ENCODE measurements at places on chromosomes 1 and 21. TPM values are rescaled to one million over a fixed set of nuclear protein-coding genes. Genes with fewer than 3 reads are reported as not detected.
A peak's percentile ranks its signal among the peaks of the same experiment; 100 is the strongest.

OR6K3 gene
- total RNA-seq = not detected

- H3K4me3 ChIP-seq = no peak overlapping the region
- DNase-seq = no peak
- no peaks in the 10 kb centered on the region for H3K4me1 ChIP-seq
- no peaks in the 10 kb centered on the region for H3K36me3 ChIP-seq
- no peak overlapping the region for H3K27ac ChIP-seq
- no peaks in the 10 kb centered on the region for H3K27me3 ChIP-seq
These were observed 157.2 kb upstream of the TMEM51 start for GRCh38 chr1:14996133-14997050.

DNA sequence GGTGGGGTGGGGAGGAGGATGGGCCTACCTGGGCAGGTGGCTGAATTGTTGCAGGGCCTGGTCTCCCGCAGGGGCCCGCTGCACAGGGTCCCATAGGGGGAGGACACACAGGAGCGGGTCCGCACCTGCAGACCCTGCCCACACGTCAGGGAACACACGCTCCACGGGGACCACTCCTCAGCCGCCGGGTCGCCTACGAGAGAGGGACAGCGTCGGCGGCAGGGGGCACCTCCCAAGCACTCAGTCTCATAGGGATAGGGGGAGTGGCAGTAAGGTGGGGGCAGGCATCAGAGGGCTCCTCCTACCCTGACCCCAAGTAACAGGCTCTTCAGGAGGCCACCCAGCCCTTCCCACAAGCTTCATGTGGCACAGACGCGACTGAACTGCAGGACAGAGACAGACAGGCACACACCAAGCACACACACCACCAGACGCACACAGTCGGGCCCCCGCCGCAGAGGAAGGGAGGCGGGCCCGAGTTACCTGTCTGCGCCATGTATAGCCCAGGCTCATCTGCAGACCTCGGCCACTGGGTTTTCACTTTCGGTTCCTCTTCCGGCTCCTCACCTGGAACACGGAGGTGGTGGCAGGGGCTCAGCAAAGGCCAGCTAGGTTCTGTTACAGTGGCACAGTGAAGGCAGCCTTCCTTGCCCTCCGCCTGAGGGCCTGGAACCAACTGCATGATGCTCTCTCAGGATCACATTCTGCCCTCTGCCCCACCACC, 19.8 kb downstream of the ADGRB2 start:
- H3K4me3 ChIP-seq = no peak overlapping the region
- no peak overlapping the region for H3K27ac ChIP-seq
- peaks cover 18% of the 10 kb centered on the region for H3K4me1 ChIP-seq
- H3K27me3 ChIP-seq = no peaks in the 10 kb centered on the region
- no peak for DNase-seq

- H3K4me3 ChIP-seq = no peak overlapping the region
- H3K36me3 ChIP-seq = no peaks in the 10 kb centered on the region
- peaks cover under 1% of the 10 kb centered on the region for H3K4me1 ChIP-seq
- no peak for DNase-seq
- H3K27ac ChIP-seq = no peak overlapping the region
These were observed 23.4 kb upstream of the FCGR2A start for GRCh38 chr1:161481624-161482392.

- H3K4me1 ChIP-seq = peaks cover 51% of the 10 kb centered on the region
- H3K36me3 ChIP-seq = peaks cover 34% of the 10 kb centered on the region
- H3K27me3 ChIP-seq = peaks cover 1% of the 10 kb centered on the region
- DNase-seq = peak; percentile 52
- peak overlapping the region; percentile 94 for H3K4me3 ChIP-seq
These were observed 406 bp downstream of the KIAA0040 start for GRCh38 chr1:175192111-175192629.

- H3K27ac ChIP-seq = no peak overlapping the region
- no peaks in the 10 kb centered on the region for H3K4me1 ChIP-seq
- H3K36me3 ChIP-seq = no peaks in the 10 kb centered on the region
- peaks cover 7% of the 10 kb centered on the region for H3K27me3 ChIP-seq
- H3K4me3 ChIP-seq = no peak overlapping the region
- DNase-seq = no peak
These were observed 25.8 kb upstream of the LHX4 start for GRCh38 chr1:180204231-180204630.
